Stimulated activated naive CD8-positive, alpha-beta T cell treated with anti-CD3 and anti-CD28 coated beads, Interleukin-15, amount 100 ng/mL, for 72 hours (primary cell): ENCODE measurements at places on chromosomes 12 and 14.

GRCh38 chr14:45972416-45972815, 679.2 kb downstream of the RPL10L start:
- no peak for DNase-seq

DNA sequence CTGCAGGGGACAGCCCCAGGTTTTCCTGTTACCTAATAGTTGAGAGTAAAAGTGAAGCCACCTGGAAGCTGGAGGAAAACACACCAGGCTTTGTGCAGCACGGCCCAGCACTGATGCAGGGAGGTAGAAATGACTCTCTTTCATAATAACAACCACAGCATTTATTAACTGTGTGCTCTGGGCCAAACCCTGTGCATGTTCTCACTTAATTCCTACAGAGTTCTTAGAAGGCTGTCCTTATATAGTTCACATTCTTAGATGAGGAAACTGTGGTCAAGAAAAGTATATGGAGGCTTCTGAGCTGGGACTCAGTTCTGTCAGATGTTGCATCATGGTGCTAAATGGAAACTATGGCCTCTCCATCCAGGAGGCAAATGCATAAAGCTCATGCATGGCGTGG, 100.0 kb downstream of the PAPOLA start:
- no peak for DNase-seq

DNA sequence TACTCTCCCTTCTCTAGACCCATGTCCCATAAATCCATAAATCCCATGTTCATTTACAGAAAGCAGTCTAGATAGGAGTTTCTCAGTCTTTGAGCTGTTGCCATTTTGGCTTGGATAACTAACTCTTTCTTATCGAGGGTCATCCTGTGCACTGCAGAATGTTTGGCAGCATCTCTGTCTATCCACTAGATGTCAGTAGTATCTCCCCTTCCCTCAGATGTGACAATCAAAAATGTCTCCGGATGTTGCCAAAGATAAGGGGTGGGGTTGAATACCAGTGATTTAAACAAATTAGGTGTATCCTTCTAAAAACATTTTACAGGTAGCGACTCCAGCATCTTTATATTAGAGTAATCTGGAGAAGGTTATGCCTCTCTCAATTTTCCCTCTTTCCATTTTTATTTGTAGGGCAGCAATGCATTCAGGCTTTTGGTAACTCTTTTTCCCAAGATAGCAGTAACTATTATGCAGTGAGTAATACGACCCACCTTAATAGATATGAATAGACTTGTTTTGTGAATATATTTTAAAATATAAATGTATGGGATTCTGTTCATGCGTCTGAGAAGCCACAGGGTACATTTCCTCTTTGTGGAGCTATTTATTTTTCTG, 100.7 kb downstream of the LRRK2 start:
- DNase-seq, result no peak

- no peak for DNase-seq
Observed at GRCh38 chr12:62891805-62892549, 43.0 kb downstream of the PPM1H start.

- DNase-seq, result no peak
Observed at GRCh38 chr12:105915997-105916759, 222.6 kb downstream of the NUAK1 start.

GRCh38 chr14:98997526-98998205, 274.3 kb downstream of the BCL11B start:
- no peak for DNase-seq

GRCh38 chr12:121804417-121805111, 755 bp downstream of the SETD1B start:
- peak; percentile 60 for DNase-seq

DNA sequence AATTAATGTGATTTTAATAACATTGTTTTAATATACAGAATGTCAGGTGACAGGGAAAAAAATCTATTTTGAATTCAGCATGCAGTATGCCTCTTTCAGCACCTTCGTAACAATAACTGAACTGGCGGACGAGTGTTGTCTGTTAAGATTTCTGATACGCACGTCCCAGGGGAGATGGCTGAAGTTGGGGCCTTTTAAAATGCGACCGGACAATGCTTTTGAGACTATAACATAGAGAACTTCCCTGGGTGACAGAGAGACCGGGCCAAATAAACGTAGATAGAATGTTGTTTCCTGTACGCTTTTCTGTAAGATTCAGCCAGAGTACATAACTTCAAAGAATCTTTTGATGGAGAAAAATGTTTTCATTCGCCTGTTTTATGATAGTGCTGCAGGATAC, 239.7 kb downstream of the EGLN3 start:
- no peak for DNase-seq

- DNase-seq, result no peak
Observed at GRCh38 chr12:96241431-96241830, 47.3 kb downstream of the ELK3 start.

GRCh38 chr14:54709444-54709843, 142.5 kb downstream of the SAMD4A start:
- peak; percentile 41 for DNase-seq

DNA sequence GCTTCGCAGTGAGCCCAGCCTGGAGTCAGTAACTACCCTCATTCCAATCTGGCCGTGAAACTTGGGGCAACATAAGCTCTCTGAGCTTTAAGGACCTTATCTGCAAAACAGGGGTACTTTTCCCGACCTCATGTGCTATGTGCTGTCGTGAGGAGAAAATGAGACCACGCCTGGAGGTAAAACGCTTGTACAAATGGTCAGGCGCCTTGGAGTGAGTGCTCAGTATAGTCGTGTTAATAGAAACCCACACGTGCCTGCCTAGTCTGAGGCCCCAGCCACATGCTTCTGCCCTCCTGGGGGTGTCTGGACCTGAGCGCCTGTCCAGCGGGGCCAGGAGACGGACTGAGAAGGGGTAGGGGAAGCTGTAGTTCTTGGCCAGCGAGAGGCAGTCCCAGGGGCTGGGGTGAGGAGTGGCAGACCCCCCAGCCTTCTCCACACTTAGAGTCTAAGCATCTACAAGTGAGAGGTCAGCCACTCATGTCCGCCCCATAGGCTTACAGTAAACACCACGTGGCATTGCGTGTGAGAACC, 4.9 kb downstream of the AQP5 start:
- DNase-seq, result no peak

DNA sequence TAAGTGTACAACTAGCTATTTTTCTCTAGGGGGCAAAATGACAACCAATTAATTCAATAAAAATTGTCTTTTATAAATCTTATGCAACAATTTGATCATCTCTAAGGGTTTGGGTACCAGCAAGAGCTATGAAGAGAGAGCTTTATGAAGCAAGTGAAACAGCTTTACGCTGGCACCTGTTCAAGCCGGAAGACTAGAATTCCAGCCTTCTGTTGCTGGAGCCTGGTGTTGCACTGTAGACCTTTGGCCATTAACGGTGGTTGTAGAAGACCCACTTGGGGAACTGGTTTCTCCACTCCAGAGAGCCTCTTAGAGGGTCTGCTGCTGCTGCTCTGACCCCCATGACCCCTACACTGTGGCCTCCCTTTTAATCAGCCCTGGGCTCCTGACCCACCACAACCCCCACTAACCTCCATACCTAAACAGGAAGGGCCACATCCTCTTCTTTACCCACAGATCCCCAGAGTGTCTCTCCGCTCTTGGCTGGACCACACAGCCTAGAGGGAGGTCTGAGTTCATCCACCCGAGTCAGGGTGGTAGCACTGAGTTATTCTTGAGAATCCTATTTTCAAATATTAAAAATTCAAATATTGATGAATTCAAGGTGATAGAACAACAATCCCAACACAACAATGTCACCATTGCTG, 54.6 kb upstream of the STON2 start:
- no peak for DNase-seq

DNA sequence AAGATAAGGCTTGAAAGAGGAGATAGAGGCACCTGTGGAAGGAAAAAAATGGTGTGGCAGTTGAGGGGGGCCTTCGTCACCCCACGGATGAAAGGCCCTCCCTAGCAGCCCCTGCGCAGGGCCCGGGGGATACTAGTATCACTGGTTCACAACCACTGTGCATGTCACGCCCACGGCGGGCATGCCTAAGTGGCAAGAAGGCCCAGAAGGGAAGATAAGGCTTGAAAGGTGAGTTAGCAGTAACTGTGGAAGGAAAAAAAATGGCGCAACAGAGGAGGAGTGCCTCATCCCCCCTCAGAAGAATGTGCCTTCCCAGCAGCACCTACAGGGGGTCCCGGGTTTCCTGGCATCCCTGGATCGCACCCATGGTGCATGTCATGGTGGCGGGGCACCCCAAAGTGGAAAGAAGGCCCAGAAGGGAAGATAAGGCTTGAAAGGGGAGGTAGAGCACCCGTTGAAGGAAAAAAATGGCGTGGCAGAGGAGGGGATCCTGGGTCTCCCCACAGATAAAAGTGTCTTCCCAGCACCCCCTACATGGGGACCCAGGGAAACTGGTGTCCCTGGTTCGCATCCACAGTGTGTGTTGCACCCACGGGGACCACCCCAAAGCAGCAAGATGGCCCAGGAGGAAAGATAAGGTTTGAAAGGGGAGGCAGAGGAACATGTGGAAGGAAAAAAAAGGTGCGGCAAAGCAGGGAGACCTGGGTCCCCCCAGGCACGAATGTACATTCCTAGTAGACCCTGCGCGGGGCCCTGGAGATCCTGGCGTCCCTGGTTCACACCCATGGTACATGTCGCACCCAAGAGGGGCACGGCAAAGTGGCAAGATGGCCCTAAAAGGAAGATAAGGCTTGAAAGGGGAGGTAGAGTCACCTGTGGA, 279.2 kb downstream of the ALG10 start:
- no peak for DNase-seq

DNA sequence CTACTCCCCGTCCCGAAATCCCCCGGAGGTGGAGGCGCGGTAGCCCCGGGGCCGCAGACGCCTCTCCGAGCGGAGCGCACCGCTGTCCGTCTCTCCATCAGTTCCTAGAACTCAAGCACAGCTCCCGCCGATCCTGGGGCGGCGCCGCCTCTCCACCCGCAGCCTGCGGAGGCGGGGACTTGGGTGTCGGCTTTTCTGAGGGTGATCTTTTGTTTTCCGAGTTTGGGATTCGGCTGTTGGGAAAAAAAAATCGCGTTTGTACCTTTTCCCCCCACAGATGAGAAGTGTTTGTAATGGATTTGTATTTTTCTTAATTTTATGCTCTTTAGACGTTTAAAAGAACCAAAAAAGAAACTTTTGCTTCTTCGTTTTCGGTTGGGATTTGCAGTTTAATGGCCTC, 26.6 kb downstream of the LRCOL1 start:
- no peak for DNase-seq

DNA sequence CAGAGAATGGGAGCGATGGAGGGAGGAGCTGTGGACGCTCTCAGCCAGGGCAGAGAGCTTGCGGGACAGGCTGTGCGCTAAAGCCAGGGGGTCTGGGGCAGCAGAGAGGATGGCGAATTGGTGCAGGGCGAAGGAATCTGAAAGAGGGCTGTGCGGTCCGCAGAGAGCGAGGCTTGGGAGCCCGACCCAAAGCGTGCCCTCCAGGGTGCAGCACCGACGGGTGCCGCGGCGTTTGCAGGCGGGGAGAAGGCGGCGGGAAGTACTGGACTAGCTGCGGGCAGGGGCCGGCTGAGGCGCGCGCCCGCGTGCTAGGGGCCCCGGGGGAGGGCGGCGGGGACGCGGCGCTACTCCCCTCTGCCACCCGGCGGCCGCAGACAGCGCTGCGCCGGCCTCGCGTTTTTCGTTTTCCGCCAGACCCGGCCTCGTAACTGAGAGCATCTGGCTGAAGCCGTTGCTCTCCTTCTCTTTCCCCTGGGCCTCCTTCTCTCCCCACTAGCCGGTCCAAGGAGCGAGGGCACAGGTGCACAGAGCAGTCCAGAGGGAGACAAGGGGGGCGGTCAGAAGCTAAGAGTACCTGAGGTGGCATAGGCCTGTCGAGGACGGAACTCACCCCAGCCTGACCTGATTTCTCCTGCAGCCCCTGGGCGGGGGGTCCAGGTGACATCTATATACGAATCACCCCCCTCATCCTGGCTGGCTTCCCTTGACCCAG, 24.9 kb downstream of the SLC6A12 start:
- peak; percentile 45 for DNase-seq

DNA sequence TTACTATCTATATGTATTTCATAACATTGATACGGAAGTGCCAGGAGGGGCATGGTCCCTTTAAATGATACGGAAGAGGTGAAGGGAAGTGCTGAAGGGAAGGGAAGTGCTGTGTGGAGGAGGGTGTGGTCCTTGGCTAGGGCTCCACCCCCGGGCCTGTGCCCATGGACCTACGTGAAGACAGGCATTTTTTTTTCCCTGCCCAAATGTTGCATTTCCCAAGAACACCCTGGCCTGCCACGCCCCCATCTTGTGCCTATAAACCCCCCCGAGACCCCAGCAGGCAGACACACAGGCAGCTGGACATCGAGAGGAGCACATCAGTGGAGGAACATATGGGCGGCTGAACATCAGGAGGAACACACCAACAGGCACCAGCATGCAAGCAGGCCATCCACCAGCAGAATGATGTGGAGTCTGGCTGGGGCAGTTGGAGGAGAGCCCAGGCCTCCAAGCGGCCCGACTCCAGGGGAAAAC, 134.1 kb downstream of the SLC41A2 start:
- no peak for DNase-seq
